CD14-positive monocyte (primary cell): ENCODE measurements at places on chromosomes 3 and 15. TPM values are rescaled to one million over a fixed set of nuclear protein-coding genes. Genes with fewer than 3 reads are reported as not detected.

ATG7 gene
- polyA plus RNA-seq = 33.6 and 57.4 TPM in 2 replicates

GPR171 gene
- polyA plus RNA-seq = not detected

GOLGA8K gene
- polyA plus RNA-seq = not detected

NR2F2 gene
- not detected for polyA plus RNA-seq

TTC14 gene
- 18.3 TPM for polyA plus RNA-seq

CLDN18 gene
- not detected for polyA plus RNA-seq

HRH1 gene
- polyA plus RNA-seq = 0.24 TPM in 1 of 2 replicates, not detected in the other

LSMEM2 gene
- not detected in 2 replicates for polyA plus RNA-seq

ITIH1 gene
- polyA plus RNA-seq = 1.3 TPM

CX3CR1 gene
- polyA plus RNA-seq = 405 TPM

ACKR4 gene
- polyA plus RNA-seq = not detected

ATP13A4 gene
- 0.03 and 0.08 TPM in 2 replicates for polyA plus RNA-seq

GALNT15 gene
- not detected for polyA plus RNA-seq

SH2D7 gene
- polyA plus RNA-seq = not detected

NDN gene
- 0.56 and 0.85 TPM in 2 replicates for polyA plus RNA-seq

TIMP4 gene
- 0.04 TPM in 1 of 2 replicates, not detected in the other for polyA plus RNA-seq

CELSR3 gene
- not detected for polyA plus RNA-seq

CCR4 gene
- not detected for polyA plus RNA-seq

SERPINI1 gene
- 0.27 TPM for polyA plus RNA-seq

SAXO2 gene
- not detected for polyA plus RNA-seq

LRRC49 gene
- 0.51 TPM for polyA plus RNA-seq

RASL12 gene
- not detected for polyA plus RNA-seq

ONECUT1 gene
- not detected for polyA plus RNA-seq

CHRNA5 gene
- polyA plus RNA-seq = not detected

WDR93 gene
- polyA plus RNA-seq = not detected

ECE2 gene
- polyA plus RNA-seq = not detected in 2 replicates

OR5H15 gene
- polyA plus RNA-seq = not detected

SIDT1 gene
- polyA plus RNA-seq = 4.0 TPM

RETNLB gene
- not detected for polyA plus RNA-seq

NXPE3 gene
- 19.8 TPM for polyA plus RNA-seq

PFN2 gene
- polyA plus RNA-seq = not detected

PTX3 gene
- polyA plus RNA-seq = 10.5 TPM

C15orf62 gene
- polyA plus RNA-seq = not detected

SI gene
- polyA plus RNA-seq = not detected

TRH gene
- polyA plus RNA-seq = 0.09 and 0.91 TPM in 2 replicates

FETUB gene
- not detected for polyA plus RNA-seq

ZNF385D gene
- polyA plus RNA-seq = not detected in 2 replicates

GABRG3 gene
- polyA plus RNA-seq = not detected

CPB1 gene
- not detected for polyA plus RNA-seq

ZPLD1 gene
- polyA plus RNA-seq = not detected in 2 replicates
